NK-92 treated with Interleukin-12 subunit alpha and Interleukin-12 subunit beta, amount 100 ng/mL, for 24 hours (cell line): ENCODE measurements at places on chromosomes 7 and 10.

DNA sequence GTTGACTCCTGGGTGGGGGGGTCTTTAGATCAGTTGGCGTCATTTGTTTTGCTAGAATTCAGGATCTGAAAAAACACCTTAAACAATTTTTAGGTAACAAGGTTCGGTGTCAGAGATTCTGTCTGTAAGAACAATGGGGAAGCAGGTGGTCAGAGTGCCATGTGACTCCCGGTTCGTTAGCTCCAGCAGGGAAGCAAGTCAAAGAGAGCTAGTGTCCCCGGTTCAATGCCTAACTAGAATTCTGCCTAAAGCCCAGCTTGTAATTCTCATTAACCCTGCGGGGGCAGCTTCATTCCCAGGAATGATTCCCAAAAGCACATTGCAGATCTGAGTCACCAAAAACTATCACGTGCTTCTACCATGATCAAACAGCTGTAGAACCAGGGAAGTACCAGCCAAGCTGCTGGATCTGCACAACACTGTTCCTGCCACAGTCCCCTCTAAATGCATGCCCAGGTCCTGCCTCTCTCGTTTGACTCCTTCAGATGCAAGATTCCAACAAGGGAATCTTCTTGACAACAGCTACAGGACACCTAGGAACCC, 664.3 kb upstream of the CELF2 start:
- no peak for DNase-seq

- no peak for DNase-seq
These were observed 128.8 kb upstream of the SMIM30 start for GRCh38 chr7:113247198-113247597.

DNA sequence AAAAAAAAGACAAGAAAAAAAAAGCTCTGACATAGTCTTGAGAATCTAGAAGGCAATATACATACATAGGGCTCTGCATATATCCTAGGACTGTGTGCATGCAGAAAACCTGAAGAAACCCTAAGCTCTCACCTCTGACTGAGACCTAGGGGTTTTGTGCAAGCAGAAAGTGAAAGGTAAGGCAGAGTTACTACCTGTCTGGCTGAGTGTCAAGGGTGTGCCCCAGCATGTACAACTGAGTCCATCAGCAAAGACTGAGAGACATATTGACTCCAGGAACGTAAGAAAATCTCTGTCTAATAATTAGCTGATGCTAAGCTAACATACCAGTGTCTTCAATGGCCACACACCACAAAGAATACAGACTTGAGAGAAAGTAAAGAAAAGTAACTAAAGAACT, 16.3 kb upstream of the HNRNPH3 start:
- no peak for DNase-seq

DNA sequence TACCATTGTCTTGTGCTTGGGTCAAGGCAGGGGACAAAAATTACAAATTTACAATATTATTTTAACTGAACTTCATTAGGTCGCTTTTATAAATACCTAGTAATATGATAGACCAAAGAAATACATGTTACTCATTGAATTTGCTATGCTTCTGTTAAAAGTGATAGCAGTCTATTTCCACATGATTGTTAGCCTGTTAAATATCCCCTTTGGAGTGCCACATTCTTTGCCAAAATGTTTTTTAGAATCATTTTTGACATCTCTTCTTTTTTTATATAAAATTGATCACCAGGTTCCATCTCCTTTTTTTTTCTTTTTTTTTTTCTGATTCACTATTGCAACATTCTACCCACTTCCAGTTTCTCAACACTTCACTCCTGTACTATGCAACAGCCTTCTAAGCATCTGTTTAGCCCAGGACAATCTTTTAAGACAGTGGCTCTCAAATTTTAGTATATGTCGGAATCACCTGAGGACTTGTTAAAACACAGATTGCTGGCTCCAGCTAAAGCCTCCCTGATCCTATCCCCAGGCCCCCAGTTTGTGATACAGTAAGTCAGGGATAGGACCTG, 16.4 kb upstream of the NDUFA5 start:
- DNase-seq = no peak

DNA sequence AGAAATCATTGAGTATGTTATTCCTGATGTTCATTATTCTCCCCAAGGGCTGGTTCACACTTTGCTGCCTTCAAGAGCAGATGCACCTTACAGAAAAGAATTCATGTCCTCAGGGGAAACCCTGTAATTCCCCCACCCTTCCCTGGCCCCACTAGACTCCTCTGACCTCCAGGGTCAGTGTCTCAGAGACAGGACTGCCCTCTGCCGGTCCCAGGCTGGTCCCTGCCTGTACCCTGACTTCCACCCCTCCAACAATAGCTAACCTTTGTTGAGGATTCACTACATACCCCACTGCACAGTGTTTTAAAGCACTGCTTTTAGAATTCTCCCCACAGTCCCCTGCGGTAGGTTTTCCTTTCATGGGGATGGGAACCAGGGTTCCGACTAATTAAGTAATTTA, 4.4 kb upstream of the SEPHS1 start:
- DNase-seq = no peak
